ENCODE measurements at places on chromosomes 16 and 17.

DNA sequence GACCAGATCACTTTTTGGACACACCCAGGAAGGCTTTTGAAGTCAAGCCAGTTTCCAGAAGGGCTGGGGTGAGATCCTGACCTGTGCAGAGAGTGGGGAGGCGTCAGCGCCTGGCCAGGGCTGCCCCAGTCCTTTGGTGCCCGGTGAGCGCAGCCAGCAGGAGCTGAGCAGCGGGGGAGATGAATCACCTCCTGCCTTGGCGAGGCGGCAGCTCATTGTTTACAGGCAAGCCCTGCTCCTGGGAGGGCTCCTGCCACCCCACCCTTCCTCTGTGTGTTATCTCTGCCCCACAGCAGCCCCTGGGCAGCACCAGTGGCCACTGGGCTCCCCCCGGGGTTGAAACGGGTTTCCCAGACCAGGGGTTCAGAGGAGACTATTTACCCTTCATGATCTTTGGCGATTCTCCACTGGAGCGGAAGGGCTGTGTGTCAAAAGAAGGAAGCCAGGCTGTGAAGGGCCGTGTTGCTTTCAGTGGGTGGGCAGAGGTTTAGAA, 14.1 kb upstream of the ITGB4 start:
- DNase-seq = no peak

- DNase-seq = no peak
These were observed 224.1 kb downstream of the GSG1L start for GRCh38 chr16:27839419-27839818.

- no peak for DNase-seq
These were observed 211.5 kb upstream of the TOX3 start for GRCh38 chr16:52758473-52758855.

- DNase-seq = no peak
These were observed at the start of gene C16orf82 for GRCh38 chr16:27066668-27067537. C16orf82 (plus strand) TSS chr16:27066927.

GRCh38 chr16:78984324-78984723, 616.2 kb downstream of the MAF start:
- no peak for DNase-seq

- no peak for DNase-seq
These were observed 38.6 kb downstream of the AXIN2 start for GRCh38 chr17:65522751-65523404.

- DNase-seq = no peak
These were observed 934 bp upstream of the AOC2 start for GRCh38 chr17:42843358-42843934.

GRCh38 chr17:1562176-1562643, 382 bp downstream of the PITPNA start:
- DNase-seq = peak; percentile 35

- DNase-seq = no peak
These were observed 2.6 kb upstream of the SRL start for GRCh38 chr16:4244254-4245076.

DNA sequence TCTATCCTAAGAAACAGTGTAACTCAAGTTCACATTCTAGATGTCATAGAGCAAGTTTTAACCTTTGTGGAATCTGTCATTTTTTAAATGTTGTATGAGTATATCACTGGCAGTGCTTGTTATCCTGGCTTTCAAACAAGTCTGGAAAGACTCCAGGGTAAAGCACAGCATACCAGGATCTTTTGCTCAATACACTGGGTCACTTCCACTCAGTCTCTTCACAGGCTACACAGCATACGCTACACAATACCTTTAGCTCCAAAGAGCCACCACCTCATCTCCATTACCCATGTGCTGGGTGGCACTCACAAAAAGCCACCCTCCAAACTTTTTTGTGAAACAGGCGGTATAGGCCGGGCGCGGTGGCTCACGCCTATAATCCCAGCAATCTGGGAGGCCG, 69.5 kb downstream of the PARN start:
- no peak for DNase-seq

- no peak for DNase-seq
These were observed 5.0 kb downstream of the CASKIN1 start for GRCh38 chr16:2191446-2191706.

- DNase-seq = no peak
These were observed 28.3 kb downstream of the AATF start for GRCh38 chr17:36977066-36977465.

DNA sequence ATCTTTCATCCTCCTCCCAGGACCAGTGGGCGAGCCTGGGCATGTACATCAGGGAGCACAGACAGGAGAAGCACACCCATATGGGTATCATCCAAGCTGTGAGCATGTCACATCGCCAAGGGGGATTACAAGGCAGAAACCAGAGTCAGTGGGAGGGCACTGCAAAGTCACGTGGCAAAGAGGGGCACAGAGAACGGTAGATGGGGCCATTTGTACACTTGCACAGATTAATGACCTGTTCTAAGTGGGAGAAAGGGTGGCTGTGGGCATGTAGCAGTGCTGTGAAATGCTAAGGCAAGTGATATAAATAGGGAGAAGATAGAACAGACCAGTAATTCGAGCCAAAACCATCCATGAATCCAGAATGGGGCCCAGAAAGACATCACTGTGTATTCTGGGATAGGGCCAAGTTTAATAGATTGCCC, 265.0 kb downstream of the CPPED1 start:
- DNase-seq = no peak

DNA sequence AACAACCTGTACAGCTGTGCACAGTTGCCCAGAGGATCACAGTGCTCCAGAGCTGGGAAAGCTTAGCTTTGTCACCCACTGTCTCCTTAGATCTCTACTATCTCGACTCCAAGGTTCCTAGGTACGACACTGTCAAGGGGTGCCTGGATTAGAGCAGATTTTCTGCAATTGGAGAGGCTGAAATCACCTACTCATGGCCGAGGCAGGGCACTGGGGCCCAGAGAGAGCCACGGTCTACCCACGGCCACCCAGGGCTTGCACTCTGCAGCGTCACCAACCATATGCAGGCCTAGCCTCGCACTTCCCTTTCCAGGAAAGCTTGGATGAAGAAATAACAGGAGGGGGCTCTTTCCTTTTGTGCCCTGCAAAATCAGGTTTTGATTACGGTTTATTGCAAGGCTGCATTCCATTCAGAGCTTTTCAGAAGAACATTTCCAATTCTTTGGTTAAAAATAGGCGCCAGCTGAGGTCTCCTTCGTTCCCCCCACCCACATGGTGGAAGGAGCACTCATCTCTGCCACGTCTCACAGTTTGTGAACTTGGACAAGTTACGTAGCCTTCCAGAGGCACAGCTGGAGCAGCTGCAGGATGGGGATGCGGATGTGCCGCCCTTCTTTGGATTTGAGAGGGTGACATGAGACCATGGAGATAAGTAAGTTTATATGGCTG, 80.0 kb downstream of the IRX5 start:
- DNase-seq = no peak

DNA sequence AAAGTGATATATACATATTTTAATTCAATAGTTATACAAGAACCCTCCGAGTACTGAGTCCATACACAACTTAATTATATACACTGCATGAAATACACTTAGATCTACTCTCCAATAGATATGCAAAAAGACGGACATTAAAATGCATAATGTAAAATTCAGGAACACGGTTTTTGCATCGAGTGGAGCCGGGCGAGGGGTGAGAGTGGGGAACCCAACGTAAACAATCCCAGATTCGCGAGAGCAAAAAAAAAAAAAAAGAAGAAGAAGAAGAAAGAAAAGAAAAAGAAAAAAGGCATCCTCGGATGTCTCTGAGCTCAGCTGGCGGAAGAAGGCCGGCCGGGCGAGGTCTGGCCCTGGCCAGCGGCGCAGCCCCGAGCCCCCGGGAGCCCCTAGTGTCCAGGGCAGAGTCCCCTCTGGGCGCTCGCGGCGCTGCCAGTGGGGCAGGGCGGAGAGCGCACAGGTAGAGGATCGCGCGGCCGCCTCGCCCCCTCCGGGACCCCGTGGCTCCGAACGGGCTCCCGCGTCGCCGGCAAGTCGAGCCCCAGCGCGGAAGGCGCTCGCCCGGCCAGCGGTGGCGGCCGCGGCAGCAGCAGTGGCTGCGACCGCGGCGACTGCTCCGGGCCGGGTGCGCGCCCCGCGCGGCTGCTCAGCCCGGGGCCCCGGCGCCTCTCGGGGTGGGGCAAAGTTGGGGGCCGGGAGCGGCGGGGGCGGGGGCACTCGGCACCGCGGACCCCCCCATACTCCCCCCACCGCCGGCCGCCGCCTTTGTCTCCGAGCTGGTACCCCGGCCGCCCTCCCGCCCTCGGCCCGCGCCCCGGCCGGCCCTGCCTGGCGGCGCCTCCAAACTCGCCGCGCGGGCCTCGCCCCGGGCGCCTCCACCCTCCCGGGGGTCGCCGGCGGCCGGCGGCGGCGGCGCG, 9.6 kb upstream of the ZFHX3 start:
- no peak for DNase-seq

- DNase-seq = no peak
These were observed 684 bp upstream of the SPIRE2 start for GRCh38 chr16:89827383-89828198.

GRCh38 chr17:62043602-62044001, 21.5 kb downstream of the MED13 start:
- DNase-seq = no peak

DNA sequence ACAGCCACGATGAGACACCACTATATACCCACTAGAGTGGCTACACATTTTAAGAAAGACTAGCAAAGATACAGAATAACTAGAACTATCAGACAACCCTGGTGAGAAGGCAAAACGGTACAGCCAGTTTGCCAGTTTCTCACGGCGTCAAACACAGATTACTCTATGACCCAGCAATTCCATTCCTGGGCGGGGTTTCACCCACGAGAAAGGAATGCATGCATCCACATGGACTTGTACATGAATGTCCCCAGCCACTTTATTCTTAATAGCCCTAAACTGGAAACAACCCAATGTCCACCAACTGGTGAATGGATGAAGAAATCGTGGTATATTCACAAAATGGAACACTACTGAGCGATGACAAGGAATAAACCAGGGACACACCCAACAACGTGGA, 74.5 kb downstream of the MYH10 start:
- DNase-seq = no peak

DNA sequence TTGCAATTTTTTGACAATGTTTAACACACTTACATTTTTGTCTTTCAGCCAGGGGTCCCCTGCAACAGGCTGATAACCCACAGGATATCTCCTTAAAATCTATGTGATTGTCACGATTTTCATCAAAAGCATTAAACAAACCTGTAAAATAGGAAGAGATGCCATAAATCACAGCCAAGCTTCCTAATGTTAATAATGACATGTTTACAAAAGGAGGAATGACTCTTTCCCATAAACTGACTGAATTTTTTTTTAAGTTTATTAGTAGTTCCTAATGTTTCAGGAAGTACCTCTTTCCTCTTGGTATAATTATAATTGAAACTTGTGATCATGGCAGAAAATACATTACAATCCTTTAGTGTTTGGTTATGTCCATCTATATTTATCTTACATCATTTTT, 119.6 kb downstream of the CA4 start:
- no peak for DNase-seq

DNA sequence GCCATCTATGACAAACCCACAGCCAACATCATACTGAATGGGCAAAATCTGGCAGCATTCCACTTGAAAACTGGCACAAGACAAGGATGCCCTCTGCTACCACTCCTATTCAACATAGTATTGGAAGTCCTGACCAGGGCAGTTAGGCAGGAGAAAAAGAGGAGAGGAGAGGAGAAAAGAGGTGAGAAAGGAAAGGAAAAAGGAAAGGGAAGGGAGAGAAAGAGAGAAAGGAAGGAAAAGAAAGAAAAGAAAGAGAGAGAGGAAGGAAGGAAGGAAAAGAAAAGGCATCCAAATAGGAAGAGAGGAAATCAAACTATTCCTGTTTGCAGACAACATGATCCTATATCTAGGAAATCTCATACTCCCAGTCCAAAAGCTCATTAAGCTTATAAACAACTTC, 11.5 kb downstream of the STX8 start:
- DNase-seq = no peak

- no peak for DNase-seq
These were observed 41.6 kb upstream of the ASIC2 start for GRCh38 chr17:33334703-33335102.

DNA sequence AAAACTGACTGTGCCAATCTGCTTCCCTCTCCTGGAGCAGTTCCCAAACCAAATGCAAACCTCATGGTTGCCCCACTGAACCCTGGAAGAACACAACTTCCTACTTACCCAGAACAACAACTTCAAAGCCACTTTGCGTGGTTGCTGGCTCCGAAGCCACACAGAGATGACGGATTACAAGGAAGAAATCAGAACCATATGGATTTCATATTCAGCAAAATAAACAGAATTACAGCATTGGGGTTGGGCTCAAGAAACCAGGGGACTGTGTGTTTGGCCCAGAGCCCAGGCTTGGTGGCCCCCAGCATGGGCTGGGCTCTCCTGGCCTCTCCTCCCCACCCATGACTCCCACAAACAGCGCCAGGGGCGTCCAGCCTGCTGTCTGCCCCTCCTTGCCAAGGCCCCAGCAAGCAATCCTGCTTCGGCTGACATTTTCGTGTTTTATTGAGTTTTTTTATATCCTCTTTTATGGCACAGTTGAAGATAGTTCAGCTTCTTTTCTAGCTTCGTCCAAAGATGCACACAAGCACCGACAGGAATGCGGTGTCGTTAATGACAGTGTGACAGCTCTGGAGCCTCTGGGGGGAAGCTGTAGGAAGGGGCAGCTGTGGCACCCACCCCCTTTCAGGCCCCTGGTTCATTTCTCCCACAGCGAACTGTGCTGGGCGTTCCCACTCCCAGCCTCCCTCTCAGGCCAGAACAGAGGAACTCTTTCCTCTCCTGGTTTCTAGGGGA, 137.1 kb downstream of the GAS7 start:
- DNase-seq = no peak

DNA sequence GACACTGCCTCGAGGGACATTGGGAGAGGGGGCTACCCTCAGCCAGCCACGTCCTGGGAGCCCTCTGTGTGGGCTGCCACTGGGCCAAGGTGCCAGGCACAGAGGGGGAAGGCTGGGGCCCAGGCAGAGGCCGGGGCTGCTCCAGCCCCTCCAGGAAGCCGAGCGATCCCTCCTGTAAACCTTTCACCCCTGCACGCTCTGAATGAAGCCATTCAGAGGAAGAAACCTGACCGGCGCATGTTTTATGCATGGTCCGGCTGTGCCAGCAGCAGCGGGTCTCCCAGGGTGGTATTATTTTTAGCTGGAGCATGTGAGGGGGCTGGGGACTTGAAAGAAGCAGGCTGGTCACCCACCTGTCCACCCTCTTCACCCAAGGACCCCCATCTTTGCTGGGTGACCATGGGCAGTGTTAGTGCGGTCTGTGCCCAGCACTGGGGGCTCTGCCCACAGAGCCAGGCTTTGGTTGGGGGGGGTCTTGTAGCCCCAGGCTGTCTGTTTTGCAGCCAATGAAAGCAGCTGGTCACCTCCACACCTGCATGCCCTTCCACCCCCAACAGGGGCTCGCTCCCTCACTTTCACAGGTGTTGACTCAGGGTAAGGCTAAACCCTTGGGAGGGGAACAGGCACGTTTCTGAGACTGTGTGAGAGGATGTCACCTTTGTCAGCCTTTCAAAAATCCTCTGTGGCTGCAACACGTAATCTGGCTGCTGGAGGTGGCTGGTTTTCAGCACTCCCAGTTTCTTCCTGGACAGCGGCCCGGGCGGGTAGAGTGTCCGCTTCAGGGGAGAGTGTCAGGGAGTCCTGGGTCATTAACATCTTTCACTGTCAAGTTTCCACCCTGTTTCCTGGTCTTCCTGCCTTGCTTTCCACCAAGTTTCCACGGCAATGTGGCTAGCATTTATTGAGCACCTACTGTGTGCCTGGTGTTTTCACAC, 77.1 kb upstream of the BRD7 start:
- DNase-seq = no peak

All from activated CD4-positive, alpha-beta T cell treated with anti-CD3 and anti-CD28 coated beads for 4 hours (primary cell).